Psoas muscle (tissue), 8 donors: ENCODE measurements at places on chromosomes 5 and 9. TPM values are rescaled to one million over a fixed set of nuclear protein-coding genes. Genes with fewer than 3 reads are reported as not detected.

- H3K4me3 ChIP-seq, result no peak overlapping the region
- no peak overlapping the region for H3K27ac ChIP-seq
- DNase-seq, result peak; percentile 67
- H3K36me3 ChIP-seq, result no peaks in the 10 kb centered on the region
- H3K4me1 ChIP-seq, result peaks cover 22% of the 10 kb centered on the region
Observed at GRCh38 chr9:93245437-93245970, 61.6 kb downstream of the WNK2 start.

- no peak for DNase-seq
- H3K27me3 ChIP-seq, result no peaks in the 10 kb centered on the region
- H3K27ac ChIP-seq, result no peak overlapping the region
- no peak overlapping the region for H3K4me3 ChIP-seq
Observed at GRCh38 chr5:87121304-87122150, 146.2 kb upstream of the RASA1 start.

GRCh38 chr5:41057231-41057630 lies 13.9 kb downstream of the MROH2B start:
- H3K27me3 ChIP-seq, result no peaks in the 10 kb centered on the region
- H3K4me1 ChIP-seq, result no peaks in the 10 kb centered on the region
- no peak for DNase-seq
- H3K4me3 ChIP-seq, result no peak overlapping the region
- no peak overlapping the region for H3K27ac ChIP-seq

Gene PCDHB8
- total RNA-seq, result 0.49 TPM

DNA sequence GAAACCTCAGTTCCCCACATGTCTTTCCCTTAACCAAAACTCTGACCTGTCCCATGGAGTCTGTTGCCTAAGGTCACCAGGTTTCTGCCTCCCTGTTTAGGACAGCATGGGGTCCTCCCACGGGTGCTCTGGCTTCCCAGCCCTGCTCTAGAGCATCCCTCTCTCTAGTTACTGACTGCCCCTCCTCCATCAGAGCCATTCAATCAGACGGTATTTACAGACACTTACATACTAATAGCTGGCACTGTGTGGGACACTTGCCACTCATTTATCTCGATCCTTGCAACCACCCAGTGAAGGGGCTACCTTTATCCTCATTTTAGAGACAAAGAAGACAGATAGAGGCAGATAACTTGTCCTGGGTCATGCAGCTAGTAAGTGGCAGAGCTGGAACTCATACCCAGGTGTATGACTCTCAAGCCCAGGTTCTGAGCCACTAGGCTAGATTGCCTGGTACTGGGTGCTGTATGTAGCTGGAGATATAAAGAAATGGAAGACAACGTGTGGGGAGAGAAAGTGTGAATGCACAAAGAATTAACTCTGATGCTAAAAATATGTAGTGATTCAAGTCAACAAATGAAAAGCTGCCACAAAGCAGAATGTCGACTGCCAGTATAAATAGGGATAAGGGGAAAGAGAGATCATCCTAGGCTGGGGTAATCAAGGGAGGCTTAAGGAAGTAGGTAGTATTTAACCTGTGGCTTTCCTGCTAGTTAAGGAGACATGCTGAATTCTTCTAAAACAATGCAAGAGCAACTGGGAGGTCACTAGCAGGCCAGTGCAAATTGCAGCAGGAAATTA lies 52.5 kb upstream of the PDE8B start:
- peak overlapping the region; percentile 44 for H3K27ac ChIP-seq
- peaks cover 5% of the 10 kb centered on the region for H3K4me1 ChIP-seq
- no peaks in the 10 kb centered on the region for H3K36me3 ChIP-seq
- H3K4me3 ChIP-seq, result no peak overlapping the region
- H3K27me3 ChIP-seq, result no peaks in the 10 kb centered on the region

Gene POLR3G
- 1.6 TPM for total RNA-seq

- H3K36me3 ChIP-seq, result no peaks in the 10 kb centered on the region
- H3K4me3 ChIP-seq, result no peak overlapping the region
- H3K4me1 ChIP-seq, result no peaks in the 10 kb centered on the region
- H3K27me3 ChIP-seq, result no peaks in the 10 kb centered on the region
- DNase-seq, result no peak
- no peak overlapping the region for H3K27ac ChIP-seq
Observed at GRCh38 chr9:116870566-116870965, 183.5 kb downstream of the TRIM32 start.

GRCh38 chr5:103166706-103167105 lies 46.6 kb downstream of the PPIP5K2 start:
- no peaks in the 10 kb centered on the region for H3K27me3 ChIP-seq
- no peaks in the 10 kb centered on the region for H3K36me3 ChIP-seq
- H3K4me3 ChIP-seq, result no peak overlapping the region
- no peak for DNase-seq

DNA sequence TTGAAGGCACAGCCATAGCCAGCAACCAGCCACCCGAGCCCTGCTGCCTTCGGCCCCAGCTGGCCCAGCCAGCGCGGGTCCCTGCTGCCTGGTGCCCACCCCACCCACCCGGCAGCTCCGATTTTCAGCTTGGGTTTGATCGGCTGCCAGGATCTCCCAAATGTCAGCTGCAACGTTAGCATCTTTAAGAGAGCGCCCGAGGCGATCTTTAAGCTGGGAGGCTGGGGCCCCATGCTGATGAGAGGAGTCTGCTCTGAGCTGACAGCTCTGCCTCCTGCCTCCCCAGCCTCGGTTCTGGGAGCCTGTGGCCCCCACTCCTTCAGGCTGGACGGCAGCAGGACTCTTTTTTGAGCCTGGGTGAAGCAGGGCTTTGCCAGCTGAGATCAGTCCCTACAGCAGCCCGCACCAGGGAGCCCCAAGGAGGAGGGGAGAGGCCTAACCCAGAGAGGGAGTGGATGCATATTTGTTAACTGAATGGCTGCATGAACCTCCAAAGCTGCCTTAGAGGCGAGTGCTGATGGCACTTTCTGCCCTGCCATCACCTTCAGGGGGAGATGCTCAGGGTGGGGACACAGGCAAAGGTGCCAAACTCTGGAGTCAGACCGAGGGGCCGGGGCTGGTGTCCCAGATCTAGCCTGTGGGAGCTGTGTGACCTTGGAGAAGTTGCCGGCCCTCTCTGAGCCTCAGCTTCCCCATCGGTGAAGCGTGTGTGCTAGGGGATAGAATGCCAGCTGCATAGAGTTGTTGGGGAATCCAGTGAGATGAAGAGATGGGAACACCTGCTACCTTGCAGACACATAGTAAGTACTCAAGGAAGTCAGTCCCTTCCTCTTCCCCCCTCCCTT lies 165.5 kb downstream of the C9orf50 start:
- peaks cover 12% of the 10 kb centered on the region for H3K4me1 ChIP-seq
- no peaks in the 10 kb centered on the region for H3K27me3 ChIP-seq
- no peaks in the 10 kb centered on the region for H3K36me3 ChIP-seq
- no peak for DNase-seq

DNA sequence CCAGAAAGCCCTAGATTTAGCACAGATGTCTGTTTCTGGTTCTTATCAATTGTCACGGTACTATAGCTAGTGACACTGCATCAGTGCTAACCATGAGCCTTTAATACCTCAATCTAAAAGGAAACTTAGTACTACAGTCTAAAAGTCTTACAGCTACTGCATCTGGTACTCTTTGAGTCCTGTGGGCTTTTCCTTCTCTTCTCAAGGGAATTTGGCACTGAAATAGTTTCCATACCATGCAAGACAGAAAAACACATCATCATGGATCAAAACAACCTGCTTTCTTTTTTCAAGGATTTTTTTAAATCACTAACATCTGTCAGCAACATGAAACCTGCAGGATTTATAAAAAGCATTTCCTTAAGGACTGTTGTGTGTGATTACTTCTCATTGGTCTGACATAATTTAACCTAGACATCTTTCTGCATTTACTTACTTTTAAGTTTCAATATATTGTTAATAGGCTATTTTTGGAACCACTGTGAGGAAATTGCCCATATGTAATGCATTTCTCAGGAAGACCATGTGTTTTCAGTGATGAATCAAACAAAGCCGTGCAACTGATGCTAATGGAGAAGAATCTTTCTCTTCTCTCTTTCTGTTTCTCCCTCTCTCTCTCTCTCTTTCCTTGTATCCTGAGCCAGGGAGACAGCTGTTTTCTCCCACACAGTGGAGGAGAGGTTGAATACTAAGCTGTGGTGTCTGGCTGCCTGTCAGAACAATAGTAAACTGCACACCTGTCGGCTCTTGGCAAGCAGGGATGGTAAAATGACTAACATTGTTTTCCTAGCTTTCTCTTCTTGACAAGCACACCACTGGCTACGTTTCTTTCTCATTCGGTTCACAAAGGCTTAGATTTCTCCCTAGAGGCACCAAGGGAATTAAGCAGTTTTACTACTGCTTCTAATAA lies 273.4 kb downstream of the CSNK1G3 start:
- H3K36me3 ChIP-seq, result no peaks in the 10 kb centered on the region
- H3K27ac ChIP-seq, result no peak overlapping the region
- DNase-seq, result no peak
- no peaks in the 10 kb centered on the region for H3K27me3 ChIP-seq

DNA sequence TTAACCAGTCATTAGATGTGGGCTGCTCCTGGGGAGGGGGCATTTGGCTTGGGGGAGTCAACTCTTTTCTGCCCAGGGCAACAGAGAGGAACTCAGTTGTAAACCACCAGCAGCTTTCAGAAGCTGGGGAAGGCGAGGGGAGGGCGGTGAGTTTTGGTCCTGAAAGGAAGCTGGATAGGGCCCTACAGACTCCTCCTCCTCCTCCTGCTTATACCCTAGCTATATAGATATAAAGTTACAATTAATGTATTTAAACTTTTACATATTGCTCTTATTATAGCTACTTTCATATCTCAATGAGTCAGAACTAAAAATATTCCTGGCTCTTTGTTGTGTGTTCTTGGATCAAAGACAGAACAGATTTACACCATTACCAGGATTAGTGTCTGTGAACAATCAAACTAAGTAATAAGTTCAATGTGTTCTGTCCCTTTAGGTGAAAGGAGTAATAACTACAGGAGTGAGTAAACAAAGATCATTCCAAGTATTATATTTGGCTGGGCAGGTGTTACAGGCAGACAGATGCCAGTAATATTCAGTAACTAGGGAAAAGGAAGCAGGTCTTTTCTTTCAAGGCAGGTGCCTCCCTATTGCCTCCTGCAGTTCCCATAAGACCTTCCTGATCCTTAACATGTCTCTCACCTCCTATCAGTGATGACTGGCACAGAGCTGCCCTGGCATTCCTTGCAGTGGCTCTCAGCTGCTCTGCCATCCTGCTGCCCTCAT lies 20.5 kb upstream of the VPS13A start:
- H3K36me3 ChIP-seq, result no peaks in the 10 kb centered on the region
- no peak overlapping the region for H3K4me3 ChIP-seq
- peaks cover 8% of the 10 kb centered on the region for H3K4me1 ChIP-seq

GRCh38 chr9:127539259-127539981 lies 72.7 kb upstream of the STXBP1 start:
- no peak overlapping the region for H3K4me3 ChIP-seq
- no peak for DNase-seq
- H3K36me3 ChIP-seq, result no peaks in the 10 kb centered on the region
- H3K27ac ChIP-seq, result no peak overlapping the region
- no peaks in the 10 kb centered on the region for H3K27me3 ChIP-seq
- peaks cover 7% of the 10 kb centered on the region for H3K4me1 ChIP-seq

GRCh38 chr5:132013006-132013689 lies 1.7 kb upstream of the ACSL6 start:
- H3K4me1 ChIP-seq, result peaks cover 18% of the 10 kb centered on the region
- H3K27me3 ChIP-seq, result no peaks in the 10 kb centered on the region
- no peak overlapping the region for H3K4me3 ChIP-seq
- peak overlapping the region; percentile 71 for H3K27ac ChIP-seq

GRCh38 chr5:14603141-14603540 lies 21.5 kb downstream of the OTULINL start:
- no peaks in the 10 kb centered on the region for H3K36me3 ChIP-seq
- H3K4me1 ChIP-seq, result no peaks in the 10 kb centered on the region
- H3K27me3 ChIP-seq, result no peaks in the 10 kb centered on the region
- H3K4me3 ChIP-seq, result no peak overlapping the region
